ENCODE measurements at places on chromosomes 16 and 17.

DNA sequence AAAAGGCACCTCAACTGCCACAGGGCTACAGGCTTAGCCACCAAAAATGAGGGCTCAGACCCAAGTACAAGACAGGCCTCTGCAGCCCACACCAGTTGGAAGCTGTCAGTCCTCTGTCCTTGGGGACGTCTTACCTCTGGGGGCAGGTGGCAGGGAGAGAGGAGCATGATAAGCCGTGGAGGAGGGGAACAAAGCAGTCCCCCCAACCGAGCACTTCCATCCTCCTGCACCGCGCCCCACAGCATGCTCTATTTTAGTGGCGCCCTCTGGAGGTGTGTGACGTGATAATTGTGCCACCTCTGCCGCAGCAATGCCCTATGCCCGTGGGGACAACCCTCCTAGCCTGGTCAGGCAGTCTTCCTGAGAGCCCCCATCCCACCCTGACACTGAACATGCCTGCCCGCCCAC lies 13.6 kb downstream of the G6PC3 start:
- peak; percentile 89 for DNase-seq

DNA sequence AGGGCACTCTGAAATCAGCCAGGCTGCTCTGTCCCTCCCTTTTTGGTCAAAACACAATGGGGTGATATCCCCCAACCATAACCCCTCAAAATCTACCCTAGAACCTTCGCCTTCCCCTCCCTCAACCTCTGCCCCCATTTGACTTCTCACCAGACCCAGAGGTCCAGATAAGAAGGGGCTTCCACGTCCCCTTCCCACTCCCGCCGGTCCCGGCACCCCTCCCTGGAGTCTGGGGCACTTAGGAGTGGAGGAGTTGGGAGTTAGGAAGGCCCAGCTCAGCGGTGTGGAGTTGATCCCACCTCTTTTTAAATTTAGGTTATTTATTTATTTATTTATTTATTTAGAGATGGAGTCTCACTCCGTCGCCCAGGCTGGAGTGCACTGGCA lies 619 bp upstream of the TMEM92 start:
- no peak for DNase-seq

DNA sequence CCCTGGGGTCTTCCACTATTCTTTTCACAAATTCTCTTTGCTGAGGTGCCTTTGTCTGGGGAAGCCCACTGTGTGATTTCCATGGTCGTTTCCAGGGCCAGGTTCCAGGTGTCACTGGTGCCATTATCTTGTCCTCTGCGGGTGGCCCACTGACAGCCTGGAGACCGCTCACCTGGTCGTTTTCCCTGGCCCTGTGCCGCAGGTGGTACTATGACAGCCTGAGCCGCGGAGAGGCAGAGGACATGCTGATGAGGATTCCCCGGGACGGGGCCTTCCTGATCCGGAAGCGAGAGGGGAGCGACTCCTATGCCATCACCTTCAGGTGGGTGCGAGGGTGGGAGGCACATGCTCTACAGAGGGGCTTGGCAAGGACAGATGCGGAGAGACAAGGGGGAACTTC lies 98.9 kb downstream of the SDR42E1 start:
- DNase-seq: no peak

GRCh38 chr16:7025616-7026190 lies 306.9 kb upstream of the RBFOX1 start:
- DNase-seq: peak; percentile 61

DNA sequence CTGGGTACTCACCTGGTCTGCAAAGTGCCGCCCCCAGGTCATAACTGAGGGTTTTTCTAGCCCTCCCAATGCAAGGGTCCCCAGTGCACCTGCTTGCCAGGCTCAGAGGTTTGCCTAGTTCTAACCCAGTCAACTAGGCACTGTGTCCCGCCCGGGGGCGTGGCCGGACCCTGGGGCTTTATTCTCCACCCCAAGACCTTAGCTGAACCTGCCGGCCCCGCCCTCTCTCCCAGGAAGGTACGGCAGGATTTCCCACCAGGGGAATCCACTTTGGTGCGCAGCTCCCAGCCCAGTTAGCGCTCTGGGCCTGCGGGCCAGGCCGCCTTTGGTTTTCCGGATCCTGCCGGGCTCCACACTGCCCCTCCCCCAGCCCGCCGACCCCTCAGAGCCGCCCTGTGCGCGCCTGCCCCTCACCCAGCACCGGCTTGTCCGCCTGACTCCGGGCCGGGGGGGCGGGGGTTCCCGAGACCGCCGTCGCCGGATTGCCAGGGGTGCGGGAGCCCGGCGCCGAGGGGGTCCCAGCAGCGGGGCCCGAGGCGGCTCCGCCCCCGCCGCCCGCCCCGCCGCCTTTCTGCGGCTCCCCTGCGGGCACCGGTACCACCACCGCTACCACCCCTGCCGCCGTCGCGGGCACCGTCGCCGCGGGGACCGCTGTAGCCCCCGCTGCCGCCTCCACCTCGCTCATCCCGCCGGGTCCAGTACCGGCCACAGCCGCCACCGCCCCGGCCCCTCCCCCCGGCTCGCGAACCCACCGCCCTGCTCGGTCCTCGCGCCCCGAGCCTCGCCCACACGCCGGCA lies 424 bp downstream of the YBX2 start:
- DNase-seq: peak; percentile 95

Data from H7 (cell line).